ENCODE measurements at places on chromosomes 3 and 15.

DNA sequence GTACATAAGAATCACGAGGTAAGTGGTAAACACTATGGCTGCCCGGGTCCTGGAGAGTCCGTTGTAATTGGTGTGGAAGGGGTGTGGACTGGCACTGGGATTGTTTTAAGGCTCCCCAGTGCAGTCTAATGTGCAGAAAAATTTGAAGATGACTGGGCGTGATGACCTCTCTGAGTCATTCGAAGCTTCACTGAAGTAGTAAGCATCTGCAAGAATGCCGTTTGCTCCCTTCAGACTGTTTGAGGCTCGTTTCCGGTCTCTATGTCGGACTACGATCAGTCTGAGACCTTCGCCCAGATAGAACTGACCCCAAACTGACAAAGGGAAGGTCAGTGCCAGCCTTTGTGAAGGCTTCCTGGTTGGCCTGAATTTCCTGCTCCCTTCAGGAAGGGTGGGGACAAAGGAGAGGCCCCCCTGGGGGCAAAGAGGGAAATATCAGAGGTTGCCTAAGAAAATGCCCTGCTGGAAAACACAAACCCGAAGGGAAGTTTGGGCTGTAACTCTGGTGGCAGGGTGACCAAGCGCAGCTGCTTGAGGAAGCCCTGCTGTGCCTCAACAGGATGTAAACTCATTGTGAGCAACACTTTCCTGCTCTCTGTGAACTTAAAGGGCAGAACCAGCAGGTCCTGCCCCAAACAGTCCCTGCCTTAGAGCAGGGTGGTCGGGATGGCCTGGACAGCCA is 34.6 kb downstream of the BTD start:
- DNase-seq, result peak; percentile 87

GRCh38 chr3:51946796-51947195 is 4.6 kb downstream of the PARP3 start:
- no peak for DNase-seq

DNA sequence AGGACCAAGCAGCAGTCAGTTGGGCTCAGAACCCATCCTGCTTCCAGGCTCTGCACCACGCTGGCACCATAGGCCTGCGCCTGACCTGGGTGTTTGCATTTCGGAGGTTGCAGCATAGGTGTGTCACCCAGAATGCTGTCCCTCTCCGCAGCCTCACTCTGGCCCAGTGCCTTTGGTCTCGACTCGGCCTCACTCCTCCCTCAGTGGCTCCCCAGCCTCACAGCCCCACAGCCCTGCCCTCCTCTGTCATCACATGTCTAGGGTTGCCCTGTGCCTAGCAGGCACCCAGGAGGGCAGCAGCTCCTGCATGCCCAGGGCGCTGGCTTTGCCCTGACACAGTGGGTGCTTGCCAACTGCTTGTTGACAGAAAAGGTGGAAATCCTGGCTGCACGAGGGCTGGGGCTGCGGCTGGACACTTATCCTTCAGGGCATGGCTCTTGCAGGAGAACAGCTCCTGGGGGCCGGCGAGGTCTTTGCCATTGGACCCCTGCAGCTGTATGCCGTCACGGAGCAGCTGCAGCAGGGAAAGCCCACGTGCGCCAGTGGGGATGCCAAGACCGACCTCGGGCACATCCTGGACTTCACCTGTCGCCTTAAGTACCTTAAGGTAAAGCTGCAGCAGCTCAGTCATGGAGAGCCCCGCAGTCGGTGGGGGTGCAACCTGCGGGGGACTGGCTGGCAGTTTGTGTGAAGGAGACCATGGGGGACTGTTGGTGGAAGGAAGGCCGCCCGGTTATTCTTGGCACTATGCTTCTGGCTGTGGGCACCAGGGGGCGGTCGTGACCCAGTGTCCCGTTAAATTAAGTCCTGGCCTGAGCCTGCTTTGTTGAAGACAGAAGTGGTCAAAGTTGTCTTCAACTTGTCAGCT is 16.2 kb downstream of the NISCH start:
- DNase-seq, result peak; percentile 43

GRCh38 chr3:4508048-4508981 is 15.2 kb downstream of the ITPR1 start:
- no peak for DNase-seq

GRCh38 chr3:13104511-13104910 is 31.3 kb upstream of the IQSEC1 start:
- DNase-seq, result no peak

DNA sequence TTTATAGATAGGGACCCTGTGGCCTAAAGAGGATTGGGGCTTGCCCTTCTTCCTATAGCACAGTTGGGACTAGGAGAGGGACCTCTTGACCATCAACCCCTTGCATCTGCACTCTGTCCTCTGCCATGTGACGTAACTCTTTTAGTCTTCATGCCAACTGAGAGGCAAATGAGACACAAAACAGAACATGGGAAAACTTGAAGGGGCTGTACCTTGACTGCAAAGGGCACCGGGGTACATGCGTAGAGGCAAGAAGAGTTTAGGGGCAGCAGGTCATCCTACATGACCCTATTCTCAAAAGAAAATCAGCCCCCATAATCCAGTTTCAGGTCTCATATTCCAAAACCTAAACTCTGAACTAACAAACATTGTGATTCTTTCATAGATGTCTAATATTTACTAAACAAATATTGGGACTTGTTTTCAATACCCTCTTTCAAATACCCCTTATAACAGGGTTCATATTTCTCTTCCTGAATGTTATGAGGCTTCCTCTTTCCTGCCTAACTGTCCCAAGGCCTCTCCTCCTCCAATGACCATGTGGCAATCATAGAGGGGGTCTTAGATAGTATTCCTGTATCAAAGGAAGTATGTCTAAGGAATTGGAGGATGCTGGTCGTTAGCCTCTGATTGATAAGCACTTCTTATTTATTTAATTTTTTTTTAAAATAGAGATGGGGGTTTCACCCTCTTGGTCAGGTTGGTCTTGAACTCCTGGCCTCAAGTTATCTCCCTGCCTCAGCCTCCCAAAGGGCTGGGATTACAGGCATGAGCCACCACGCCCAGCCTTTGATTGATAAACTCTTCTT is 20.6 kb downstream of the ACKR2 start:
- DNase-seq, result no peak

DNA sequence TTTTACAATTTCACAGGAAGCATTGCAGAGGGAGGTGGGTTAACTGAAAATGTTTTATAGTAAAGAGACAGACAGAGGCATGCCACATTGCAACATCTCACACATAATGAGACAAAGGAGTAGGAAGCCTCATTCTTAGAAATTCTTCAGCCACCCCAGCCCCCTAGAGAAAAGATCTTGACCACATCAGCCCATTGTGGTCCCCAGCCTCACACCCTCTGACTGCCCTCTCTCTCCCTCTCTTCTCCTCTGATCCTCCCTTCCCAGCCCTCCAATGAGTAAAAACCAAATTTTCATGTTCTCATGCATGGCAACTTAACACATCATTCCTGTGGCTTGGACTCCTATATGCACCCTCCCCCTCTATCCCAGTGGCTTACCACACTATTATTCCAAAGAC is 174.1 kb downstream of the UACA start:
- peak; percentile 73 for DNase-seq

DNA sequence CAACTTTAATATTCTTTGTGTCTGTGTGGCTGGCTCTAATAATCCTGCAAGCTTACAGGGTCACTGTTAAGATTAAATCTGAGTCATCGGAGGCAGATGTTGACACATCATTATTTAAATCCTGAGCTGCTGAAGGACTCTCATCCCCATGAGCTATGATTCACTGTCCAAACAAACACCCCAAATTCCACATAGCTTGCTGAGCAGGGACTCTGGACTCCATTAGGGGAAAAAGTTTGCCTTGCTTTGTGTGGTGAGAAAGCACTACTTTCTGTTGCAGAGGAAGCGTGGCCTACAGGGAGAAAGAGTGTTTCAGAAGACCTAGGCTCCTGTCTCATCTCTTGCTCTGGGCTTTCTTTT is 213.7 kb downstream of the PDCD6IP start:
- peak; percentile 99 for DNase-seq

GRCh38 chr3:13140596-13140995 is 67.4 kb upstream of the IQSEC1 start:
- DNase-seq, result no peak

DNA sequence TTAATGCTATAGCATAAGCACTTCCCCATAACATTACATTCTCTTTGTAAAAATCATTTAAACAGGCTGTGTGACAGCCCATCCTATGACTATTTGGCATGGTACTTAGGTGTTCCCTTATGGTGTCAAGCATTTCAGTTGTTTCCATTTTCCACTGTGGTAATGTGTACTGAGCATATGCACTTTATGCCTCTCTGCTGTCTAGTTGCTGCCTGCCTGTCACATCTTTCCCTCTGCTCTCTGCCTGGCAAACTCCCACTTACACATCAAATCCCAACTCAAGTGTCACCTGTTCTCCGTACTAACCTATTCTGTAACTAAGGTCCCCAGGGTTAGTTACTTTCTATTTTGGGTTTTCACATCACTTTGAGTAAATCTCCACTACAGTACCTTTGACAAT is 84.4 kb upstream of the STRIT1 start:
- DNase-seq, result no peak

- no peak for DNase-seq
These were observed 213.5 kb upstream of the POU1F1 start for GRCh38 chr3:87489892-87490291.

- DNase-seq, result no peak
These were observed 10.4 kb upstream of the NR2F2 start for GRCh38 chr15:96320107-96320506.

DNA sequence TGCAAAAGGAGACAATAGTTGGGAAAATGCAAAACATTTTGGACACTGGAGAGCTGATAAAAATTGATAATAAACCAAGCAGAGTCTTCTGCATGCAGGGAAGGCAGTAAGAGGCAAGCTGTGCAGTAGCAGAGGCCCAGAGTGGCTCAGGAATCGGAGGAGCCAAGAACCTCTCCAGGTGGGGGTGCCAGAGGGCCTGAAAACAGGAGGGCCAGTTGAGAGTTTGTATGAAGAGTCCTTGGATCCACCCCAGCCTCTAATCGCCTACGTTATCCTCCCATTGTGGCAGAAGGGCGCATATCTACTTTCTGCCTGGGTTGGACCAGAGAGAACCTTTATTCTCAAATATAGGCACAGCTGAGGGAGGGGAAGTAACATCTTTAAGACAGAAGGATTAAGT is 48.9 kb upstream of the RBP1 start:
- DNase-seq, result no peak

GRCh38 chr3:31039145-31039544 is 144.7 kb upstream of the GADL1 start:
- no peak for DNase-seq

GRCh38 chr3:127746400-127747057 is 73.8 kb downstream of the ABTB1 start:
- no peak for DNase-seq

DNA sequence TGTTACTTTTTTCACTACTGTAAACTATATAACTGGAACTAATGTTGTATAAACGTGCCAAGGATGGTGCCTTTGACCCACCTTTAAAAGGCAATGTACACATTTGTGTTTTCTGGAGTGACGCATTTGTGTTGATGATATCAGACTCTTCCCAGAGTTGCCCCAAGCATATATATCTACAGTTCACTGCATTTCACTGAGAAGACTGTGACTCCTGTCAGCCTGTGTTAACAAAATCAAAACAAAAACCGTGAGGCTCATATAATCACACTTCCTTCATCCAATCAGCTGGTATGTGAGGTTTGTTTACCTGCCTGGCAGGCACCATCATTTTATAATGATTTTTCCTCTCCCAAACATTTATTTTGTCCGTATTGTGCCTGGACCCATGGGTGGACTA is 117.6 kb upstream of the ROBO1 start:
- DNase-seq, result no peak

- no peak for DNase-seq
These were observed 469.4 kb upstream of the ROBO2 start for GRCh38 chr3:76570436-76571057.

GRCh38 chr3:107412376-107412775 is 35.1 kb downstream of the CCDC54 start:
- no peak for DNase-seq

DNA sequence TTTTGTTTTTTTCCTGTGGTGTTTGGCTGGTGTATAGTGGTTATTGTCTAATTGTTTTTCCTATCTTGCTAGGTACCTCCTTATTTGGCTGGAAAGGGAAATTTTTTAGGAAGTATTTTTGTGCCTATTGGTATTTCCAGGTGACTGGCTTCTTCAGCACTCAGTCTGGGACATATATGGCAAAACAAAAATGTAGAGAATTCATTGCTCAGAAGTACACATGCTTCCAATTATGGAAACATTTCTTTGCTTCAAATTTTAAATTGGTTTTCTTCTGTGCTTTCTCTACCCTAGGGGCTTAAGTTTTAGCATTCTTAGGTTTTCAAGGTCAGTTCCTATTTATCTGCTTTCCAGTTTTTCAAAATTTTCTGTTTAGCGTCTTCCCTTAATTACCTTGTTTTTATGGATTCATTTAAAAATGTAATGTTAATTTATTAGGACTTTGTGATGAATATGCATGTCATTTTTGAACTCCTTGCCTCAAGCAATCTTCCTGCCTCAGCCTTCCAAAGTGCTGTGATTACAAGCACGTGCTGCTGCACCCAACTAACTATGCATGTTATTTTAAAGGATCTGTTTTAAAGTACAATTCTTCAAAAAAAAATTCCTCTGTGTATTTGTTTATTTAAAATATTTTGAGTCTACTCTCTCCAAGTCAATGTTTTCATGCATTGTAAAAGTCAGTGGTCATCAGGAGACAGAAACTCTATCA is 231.9 kb upstream of the DPPA4 start:
- DNase-seq, result no peak

GRCh38 chr3:43852066-43852465 is 161.3 kb downstream of the ABHD5 start:
- peak; percentile 45 for DNase-seq

DNA sequence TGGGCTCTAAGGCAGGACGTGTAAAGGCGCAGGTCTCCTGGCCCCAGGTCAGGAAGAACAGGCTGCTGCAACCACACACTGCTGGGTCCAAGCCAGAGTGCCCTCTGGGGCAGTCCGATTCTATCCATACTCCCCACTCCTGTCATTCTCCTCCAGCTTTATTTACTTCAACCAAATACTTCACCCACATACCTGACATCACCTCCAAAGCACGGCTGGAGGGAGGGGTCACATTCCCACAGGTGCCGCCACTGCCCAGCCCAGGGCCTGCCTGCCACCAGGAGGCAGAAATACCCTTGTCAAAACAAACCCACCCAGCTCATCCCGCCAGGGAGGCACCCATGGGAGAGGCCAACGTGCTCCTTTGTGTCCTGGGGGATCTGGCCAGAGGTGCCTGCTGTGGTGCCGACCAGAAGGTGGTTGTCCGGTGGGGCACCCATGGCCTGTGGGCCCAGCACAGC is 100.4 kb downstream of the DAPK2 start:
- no peak for DNase-seq

GRCh38 chr15:32722136-32722535 is 4.3 kb downstream of the GREM1 start:
- DNase-seq, result no peak

- no peak for DNase-seq
These were observed 1121.8 kb downstream of the TBL1XR1 start for GRCh38 chr3:176075491-176075890.

GRCh38 chr15:35289024-35289617 is 204.0 kb upstream of the NANOGP8 start:
- DNase-seq, result peak; percentile 87

All from fibroblast of the aortic adventitia (primary cell).